Stimulated activated naive CD4-positive, alpha-beta T cell treated with Interleukin-2 at 50 U/mL for 16 hours (primary cell): ENCODE measurements at places on chromosomes 5 and 9.

DNA sequence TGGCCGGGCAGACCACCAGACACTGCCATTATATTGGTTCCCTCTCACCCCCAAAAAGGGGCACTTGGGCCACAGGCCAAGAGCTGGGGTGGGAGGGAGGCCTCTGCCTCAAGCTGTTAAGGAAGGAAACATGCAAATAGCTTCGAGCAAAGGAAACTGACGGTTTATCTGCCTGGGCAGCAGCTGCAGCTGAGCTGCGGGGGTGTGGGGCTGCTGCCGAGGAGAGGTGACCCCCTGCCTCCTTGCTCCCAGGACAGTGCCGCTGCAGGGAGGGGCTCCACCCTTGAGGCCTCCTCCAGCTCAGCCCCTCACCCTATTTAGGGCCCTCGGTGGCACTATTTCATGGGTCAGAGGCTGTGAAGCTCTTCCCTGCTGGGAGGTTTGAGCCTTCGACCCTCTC is 789 bp downstream of the DOK3 start:
- no peak for DNase-seq

GRCh38 chr5:90000351-90000750 is 409.2 kb downstream of the CETN3 start:
- DNase-seq, result no peak

- no peak for DNase-seq
Measured at GRCh38 chr5:154442801-154443200, 3.0 kb upstream of the SAP30L start.

DNA sequence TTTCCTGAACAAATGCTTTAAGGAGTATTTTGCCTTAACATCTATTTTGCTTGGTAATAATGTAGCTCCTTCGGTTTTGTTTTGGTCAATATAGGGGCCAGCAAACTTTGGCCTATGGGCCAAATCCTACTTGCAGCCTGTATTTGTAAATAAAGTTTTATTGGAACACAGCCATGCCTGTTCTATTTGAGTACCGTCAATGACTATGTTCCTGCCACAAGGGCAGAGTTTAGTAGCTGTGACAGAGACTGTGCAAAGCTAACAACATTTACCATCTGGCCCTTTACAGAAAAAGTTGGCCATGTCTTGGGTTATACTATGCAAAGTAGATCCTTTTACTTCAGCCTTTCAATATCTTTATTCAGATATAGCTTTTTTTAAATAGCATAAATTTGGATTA is 113.4 kb downstream of the NR3C1 start:
- DNase-seq, result no peak

DNA sequence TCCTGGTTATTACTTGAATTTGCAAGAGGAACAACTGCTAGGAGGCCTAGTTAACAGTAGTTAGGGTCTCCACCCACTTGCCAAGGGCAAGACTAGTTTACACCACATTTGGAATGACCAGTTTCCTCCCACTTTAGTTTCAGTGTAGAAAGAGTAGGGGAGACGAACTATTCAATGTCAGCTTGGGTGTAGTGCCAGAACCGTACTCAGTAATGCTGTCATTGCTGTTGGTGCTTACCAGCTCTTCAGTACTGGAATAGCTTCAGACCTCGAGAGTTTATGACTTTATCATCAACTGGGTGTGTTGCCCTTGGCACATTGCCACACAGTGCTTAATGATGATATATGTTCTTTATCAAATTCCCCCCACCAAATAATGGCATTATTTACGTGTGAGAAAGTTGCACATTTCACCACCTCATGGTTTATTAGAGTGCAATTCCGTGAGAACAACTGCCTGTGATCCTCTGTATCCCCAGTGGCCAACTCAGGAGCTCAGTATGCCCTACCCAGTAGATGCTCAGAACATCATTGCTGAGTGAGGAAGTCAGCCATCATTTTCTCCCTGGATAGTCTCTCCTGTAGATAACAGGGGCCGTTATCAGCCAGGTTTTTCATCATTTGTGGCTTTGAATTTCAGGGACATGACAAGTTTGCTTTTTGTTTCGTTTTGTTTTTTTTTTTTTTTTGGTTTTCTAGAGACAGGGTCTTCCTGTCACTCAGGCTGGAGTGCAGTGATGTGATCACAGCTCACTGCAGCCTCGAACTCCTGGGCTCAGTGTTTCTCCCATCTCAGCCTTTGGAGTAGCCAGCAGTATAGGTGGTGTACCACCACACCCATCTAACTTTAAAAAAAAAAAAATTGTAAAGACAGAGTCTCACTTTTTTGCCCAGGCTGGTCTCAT is 67.3 kb downstream of the DOCK8 start:
- DNase-seq, result no peak

- no peak for DNase-seq
Measured at GRCh38 chr9:38359297-38359653, 33.2 kb upstream of the ALDH1B1 start.

- DNase-seq, result no peak
Measured at GRCh38 chr5:59830536-59831200, 62.9 kb downstream of the PDE4D start.

DNA sequence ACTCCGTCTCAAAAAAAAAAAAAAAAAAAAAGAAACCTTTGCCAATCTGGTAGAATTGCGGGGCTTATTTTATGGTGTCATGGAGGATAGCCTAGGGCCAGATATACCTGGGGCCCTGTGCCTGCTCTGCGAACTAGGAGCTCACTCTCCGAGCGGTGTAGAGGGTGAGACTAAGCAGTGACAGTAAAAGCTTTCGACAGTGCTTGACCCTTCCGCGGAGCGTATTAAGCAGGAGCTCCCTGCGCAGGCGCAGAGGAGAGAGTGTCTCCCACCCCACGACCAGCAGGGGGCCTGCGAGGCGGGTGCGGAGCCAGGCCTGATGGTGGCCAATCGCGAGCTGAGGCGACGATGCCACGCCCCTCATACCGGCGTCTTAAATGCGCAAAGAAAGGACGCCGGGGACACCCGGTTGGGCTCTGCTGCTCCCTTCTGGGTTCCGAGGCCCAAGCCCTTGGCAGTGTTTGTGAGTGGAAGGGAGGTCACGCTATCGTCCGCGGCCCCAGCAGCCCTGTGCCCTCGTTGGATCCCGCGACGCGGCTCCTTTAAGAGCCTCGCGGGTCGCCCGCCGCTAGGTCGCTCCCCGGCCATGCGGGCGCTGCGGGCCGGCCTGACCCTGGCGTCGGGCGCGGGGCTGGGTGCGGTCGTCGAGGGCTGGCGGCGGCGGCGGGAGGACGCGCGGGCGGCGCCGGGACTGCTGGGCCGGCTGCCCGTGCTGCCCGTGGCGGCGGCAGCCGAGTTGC is at the start of gene ENDOG:
ENDOG (plus strand) TSS at position 402 of the 740 bp plus-strand sequence; CDS start at position 587, 185 bp downstream.
- DNase-seq, result peak; percentile 95

GRCh38 chr5:56301069-56301468 is 67.9 kb upstream of the ANKRD55 start:
- DNase-seq, result no peak

DNA sequence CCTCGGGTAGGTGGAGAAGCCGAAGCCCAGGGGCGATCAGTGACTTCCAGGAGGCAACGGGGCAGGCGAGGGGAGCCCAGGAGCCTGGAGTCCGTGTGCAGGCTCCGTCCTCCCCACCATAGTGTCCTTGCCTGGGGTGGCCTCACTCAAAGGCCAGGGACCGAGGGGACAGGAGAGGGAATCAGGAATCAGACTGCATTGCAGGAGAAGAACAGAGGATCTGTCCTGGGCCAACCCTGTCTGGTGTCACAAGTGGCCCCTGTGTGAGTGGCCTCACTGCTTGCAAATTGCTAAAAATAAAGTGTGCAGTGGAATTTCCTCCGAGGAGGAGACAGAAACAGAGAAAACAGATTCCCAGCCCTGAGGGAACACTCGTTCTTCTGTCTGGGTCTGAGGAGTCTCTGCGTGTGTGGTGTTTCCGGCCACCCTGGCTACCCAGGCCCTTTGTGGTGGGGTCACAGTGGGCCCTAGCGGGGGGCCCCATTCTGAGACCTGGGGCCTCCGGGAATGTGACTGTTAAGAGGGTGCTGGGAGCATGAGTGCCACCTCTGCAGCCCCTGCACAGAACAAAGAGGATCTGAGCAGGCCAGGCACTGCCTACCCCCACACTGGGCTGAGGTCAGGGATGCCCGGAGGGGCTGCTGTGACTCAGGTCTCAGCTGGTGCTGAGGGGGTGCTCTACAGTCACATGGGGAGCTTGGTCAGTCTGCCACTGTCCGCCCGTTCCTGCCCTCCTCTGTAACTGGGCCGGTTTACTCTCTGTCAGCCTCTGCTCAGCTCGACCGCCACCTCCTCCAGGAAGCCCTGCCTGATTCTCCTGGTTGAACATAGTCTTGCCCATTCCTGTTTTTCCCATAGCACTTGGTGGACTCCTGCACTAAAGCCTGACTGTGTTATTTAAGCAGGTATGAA is 7.4 kb downstream of the TRAF1 start:
- no peak for DNase-seq

DNA sequence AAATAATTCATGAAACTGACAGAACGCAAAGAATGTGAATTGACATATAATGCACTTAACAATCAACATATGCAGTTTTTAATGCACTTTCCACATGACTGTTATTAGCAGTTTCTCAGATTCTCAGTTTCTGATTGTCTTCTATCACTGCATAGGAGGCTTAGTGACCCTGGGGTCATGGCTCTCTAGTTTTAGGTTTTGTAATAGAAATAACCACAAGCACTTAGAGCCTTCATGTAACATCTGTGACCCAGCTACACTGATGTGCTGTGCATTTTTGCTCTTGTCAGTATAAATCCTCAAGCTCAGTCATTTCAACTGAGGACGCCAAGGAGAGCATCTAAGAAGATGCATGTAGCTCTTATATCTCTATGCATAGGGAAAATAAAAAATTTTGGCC is 163.1 kb upstream of the IZUMO3 start:
- no peak for DNase-seq

GRCh38 chr5:83102364-83102980 is 25.1 kb downstream of the XRCC4 start:
- no peak for DNase-seq

DNA sequence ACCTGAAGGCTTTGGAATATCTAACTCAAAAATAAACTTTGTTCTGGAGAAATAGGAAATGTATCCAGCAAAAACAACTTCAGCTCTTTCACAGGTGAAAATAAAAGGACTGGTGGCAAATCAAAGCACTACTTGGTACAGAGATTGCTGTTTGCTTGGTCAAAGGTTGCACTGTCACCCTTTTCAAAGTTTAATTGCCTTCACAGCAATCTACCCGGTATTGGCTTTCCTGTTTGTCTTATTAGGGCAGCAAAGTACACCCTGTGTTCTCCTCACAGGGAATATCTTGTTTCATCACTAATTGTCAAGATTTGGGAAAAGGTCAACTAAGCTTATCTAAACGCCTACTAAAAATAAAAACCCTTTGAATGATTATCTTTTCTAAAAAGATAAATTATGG is 214.1 kb upstream of the ADCY2 start:
- no peak for DNase-seq

DNA sequence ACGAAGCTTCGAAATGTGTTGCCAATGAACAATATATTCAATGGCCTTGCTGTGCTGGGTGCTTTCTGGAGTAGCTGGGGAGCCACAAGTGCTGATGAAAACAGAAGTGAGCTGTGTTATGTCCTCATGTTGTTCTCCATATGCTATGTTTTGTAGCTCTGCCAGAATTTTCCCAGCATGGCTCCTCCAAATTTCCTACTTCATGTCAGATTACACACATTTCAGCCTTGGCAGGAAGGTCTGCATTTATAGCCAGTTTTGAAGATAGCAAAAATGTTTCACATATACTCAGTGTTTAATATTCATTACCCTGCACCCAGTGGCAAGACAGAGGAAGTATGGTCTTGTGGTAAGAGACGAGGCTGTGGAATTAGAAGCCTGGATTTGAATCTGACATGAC is 22.6 kb upstream of the NMUR2 start:
- no peak for DNase-seq

- DNase-seq, result no peak
Measured at GRCh38 chr5:90612919-90613318, 54.3 kb downstream of the ADGRV1 start.

DNA sequence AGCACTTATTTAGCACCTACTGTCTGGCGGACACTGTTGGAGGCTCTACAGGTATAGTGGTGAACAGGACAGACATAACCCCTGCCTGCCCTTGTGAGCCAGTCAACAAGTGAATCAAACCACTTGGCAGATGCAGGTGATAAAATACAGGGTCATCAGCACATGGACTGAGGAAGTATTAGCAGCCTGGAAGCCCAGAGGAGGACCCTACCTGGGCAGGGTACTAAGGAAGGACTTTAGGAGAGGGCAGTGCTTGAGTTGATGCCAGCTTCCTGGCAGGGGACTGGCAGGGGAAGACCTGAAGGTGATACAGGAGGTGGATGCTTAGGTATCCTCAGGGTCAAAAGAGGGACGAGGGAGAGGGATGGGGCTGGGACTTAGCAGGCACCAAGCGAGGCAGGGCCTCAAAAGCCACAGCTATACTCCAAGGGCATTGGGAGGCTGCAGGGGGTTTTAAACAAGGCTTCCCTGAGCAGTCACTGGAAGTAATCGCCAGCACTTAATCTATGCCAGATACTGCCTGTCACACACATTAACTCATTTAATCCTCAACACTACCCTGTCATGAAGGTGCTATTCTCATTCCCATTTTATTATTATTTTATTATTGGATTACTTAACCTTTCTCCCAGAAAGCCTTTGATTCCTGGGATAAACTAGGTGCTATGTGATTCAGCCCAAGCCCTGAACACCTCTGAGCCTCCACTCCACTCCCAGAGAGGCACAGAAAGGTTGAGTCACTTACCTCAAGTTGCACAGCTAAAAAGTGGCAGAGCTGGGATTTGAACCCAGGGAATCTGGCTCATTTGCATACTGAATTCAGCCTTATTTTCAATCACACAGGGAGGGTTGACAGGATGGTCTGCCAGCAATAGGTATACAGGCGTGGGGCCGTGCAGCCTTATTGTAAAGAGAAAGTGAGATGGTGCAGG is 63.8 kb upstream of the ORM1 start:
- no peak for DNase-seq

- no peak for DNase-seq
Measured at GRCh38 chr5:2759091-2759490, 7.6 kb upstream of the IRX2 start.

GRCh38 chr5:172426086-172426485 is 28.2 kb downstream of the SH3PXD2B start:
- no peak for DNase-seq

DNA sequence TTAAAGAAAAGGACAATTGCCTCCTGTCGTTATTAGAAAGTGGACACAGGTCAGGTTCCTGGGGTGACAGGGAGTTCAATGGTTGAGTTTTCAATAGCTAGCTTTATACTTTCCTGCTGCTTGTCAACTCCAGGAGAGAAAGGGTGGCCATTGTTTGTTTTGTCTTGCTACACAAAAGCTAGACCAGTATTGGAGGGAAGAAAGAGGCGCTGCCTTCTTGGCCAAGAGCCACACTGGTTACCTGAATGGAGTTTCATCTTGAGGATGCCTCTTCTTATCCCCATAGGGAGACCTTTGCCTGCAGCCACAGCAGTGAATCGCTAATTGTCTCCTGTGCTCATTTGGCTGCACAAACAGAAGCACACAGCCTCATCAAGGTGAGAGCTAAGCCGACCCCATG is 279.4 kb upstream of the GRIA1 start:
- no peak for DNase-seq

GRCh38 chr9:69683927-69684326 is 11.8 kb upstream of the APBA1 start:
- no peak for DNase-seq

DNA sequence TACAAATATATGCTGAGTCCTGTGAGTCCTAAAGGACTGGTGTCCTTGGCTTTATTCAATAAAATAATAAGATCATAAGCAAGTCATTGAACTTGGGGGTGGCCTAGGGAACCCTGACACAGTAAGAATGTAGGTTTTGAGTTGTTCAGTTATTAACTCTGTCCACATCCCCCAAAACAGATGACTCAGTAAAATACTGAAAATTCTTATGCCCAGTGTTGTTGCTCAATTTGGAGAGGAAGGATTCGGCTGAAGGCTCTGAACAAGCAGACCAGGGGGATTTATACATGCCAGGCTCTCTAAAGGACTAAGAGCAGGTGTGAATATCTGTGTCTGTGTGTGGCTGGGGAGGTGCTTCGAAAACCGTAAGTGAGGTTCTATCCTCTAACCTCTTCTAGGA is 173.7 kb downstream of the RMI1 start:
- no peak for DNase-seq
